ENCODE measurements at places on chromosomes 16 and 17. TPM values are rescaled to one million over a fixed set of nuclear protein-coding genes. Genes with fewer than 3 reads are reported as not detected.

DNA sequence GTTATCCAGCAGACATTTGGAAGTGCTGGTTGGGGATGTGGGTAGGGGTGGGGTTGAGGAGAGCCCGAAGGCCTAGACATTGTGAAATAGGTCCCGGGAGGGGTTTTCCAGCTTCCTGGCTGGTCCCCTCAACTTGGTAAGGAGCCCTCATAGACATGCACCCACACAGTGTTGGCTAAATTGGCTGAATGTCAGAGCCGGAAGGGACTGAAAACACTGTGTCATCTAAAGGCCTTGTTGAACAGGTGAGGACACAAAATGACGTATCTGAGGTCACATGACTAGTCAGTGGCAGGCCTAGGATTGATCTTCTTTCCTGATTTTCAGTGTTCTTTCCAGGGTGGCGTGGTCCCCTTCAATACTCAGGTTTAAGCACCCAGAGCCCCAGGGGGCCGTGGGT lies 27.6 kb downstream of the ITGB3 start:
- no peak for DNase-seq

- DNase-seq = no peak
Observed at GRCh38 chr16:70777973-70778406, 23.0 kb downstream of the VAC14 start.

DNA sequence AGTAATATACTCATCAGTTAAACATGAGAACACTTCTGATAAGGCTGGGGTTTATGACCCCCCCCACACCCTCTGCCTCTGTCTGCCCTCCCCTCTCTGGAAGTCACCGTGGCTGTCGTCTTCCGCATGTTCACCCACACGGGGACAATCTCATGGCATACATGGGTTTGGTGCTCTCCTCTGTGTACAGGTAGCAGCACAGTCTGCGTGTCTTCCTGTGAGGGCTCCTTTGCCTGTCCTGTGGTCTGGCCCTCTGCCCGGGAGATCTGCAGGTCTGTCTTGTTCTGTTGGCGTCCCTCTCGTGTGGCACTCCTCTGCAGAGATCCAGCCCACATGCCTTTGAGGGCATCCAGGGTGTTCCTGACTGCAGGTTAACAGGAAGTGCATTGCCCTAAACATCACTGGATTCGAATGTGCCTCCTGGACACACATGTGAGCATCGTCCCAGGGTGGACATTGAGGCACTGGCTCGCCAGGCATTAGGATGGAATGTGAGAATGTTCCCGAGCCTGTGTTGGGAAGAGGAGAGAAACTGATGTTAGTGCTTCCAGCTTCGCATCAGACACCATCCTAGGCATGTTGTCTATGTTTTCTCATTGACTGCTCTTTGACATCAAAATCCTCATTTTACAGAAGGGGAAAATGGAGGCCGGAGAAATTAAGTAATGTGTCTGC lies 54.5 kb downstream of the NKD1 start:
- DNase-seq = no peak

TP53TG3C gene
- not detected for total RNA-seq

OR1F1 gene
- not detected for total RNA-seq
